ENCODE measurements at places on chromosomes 7 and 10.

DNA sequence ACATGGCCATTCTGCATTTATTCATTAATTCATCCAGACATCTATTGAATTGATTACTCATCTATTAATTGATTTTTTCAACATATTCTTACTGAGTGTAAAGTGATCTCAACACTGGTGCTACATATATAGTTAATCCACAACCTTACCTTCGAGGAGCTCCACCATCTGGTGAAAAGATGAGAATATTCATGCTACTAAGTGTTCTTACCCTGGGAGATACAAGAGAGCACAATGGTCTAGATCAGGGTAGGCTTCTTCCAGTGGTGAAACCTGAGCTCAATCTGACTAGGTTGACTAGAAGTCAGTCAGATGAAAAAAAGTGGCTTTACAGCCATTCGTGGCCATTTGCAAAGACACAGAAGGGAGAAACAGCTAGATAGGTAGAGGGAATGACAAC is 507.4 kb downstream of the ANKRD7 start:
- no peak for DNase-seq

GRCh38 chr7:70752794-70753241 is 379.1 kb upstream of the GALNT17 start:
- peak; percentile 74 for DNase-seq

- no peak for DNase-seq
Observed at GRCh38 chr7:106614751-106615150, 46.2 kb downstream of the CCDC71L start.

DNA sequence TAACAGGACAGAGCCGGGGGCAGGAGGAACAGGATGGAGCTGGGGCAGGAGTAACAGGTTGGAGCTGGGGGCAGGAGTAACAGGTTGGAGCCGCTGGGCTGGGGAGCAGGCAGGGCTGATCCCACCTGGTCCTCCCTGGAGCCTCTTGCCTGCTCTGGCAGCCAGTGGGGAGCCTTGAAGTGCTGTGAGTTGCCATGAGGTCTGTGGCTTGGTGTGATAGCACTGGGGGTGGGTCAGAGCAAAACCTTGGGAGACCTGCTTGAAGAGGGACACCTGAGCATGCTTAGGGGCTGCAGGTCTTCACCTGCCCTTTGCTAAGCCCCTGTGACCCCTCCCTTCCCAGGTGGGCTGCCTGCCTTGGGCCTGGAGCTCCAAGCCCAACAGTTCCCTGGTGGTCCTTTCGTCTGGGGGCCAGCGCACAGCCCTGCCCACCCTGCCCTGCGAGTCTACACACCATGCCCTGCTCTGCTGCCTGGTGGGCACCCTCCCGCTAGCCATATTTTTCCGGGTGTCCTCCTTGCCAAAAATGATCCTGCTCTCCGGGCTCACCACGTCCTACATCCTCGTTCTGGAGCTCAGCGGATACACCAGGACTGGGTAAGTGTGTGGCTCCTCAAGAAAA is 111.6 kb downstream of the ADCY1 start:
- DNase-seq, result no peak

- no peak for DNase-seq
Observed at GRCh38 chr10:45377321-45377720, 3.3 kb downstream of the ALOX5 start.

DNA sequence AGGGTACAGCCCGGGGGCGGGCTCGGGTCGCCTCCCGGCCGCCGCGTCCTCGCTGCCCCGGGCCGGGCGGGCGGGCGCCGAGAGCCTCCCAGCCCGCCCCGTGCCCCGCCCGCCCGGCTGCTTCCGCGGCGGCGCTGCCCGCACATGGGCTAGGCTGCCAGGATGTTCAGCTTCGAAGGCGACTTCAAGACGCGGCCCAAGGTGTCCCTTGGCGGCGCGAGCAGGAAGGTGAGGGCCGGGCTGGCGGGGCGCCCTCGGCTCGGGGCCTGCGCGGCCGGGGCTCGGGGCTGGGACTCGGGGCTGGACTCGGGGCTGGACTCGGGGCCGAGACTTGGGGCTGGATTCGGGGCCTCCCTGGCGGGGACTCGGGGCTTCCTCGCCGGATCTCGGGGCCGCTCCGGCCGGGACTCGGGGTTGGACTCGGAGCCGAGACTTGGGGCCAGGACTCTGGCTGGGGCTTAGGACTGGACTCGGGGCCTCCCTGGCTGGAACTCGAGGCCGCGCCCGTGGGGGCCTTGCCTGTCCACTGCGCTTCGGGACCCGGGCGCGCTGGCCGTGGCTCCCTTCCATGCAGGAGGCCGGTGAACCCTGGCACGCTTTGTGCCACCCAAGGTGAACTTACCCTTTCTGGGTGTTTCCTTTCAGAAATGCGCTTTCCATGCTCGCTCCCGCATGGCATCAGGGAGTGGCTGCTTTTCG is 534 bp downstream of the UBE3C start:
- DNase-seq, result peak; percentile 41

DNA sequence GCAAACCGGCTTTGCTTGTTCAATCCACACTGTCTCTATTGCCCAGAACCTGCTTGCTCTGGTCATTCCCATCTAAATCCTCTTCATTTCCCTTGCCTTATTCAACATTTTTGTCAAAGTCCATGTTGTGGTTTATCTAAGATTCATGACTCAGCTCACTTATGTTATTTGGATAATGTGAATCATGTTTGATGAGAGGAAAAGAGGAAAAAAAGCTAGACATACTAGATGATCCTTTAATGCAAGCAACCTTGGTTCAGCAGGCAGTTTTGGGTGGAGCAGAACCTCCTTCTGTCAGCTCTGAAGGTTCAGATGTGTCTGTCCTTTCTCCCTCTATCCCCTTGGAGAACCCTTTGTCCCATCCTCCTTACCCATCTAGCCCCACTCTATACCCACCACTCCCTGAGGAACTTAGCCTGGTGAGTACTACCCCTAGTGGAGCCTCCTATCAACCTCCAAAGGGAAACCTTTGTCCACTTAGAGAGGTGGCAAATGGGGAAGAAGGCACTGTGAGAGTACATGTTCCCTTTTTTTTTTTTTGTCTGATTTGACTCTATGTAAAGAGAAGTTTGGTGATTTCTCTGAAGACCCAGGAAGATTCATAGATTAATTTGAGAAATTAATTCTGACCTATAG is 2.1 kb upstream of the SAMD9L start:
- DNase-seq, result peak; percentile 69

DNA sequence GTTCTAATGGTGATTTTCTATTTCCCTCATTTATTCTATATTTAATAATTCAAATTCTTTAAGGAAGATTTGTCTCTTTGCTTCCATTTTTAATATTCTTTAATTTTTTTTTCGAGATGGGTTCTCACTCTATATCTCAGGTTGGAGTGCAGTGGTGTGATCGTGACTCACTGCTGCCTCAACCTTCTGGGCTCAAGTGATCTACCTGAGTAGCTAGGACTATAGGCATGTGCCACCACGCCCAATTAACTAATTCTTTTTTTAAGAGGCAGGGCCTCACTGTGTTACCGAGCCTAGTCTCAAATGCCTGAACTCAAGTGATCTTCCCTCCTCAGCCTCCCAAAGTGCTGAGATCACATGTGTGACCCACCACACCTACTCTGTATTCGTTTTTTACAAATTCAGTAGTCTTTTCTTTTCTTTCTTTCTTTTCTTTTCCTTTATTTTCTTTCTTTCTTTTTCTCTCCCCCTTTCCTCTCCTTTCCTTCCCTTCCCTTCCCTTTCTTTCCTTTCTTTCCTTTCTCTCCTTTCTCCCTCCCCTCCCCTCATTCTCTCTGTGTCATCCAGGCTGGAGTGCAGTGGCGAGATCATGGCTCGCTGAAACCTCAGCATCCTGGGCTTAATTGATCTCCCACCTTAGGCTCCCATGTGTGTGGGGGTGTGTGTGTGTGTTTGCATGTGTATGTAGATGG is 323.1 kb downstream of the ADK start:
- no peak for DNase-seq

GRCh38 chr7:47696152-47696710 is 114.3 kb upstream of the TNS3 start:
- no peak for DNase-seq

GRCh38 chr7:108340856-108341411 is 115.3 kb downstream of the NRCAM start:
- DNase-seq, result no peak

DNA sequence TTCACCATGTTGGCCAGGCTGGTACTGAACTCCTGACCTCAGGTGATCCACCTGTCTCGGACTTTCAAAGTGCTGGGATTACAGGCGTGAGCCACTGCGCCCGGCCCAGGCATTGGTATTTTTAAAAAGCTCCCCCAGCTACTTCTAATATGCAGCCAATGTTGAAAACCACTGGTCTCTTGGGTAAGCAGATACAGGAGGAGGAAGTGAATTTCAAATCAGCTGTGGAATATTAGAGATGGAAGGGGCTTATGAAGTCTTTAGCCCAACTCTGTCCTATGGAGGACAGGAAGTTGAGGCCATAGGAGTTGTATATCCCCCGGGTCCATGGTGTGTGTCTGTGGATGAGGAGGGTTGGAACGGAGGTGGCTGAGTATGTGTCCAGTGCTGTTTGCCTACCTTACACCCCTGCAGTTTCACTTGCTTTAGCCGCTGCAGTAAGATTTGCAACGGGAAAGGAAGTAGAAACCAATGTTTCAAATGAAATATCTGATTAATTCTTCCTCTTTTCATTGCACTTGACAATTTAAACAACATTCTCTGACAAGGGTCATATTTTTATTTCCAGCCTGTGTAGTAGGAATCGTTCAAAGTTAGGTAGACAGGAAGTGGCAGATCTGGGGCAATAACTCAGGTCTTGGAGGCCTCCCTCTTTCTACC is 3.4 kb downstream of the PDE6C start:
- DNase-seq, result no peak

DNA sequence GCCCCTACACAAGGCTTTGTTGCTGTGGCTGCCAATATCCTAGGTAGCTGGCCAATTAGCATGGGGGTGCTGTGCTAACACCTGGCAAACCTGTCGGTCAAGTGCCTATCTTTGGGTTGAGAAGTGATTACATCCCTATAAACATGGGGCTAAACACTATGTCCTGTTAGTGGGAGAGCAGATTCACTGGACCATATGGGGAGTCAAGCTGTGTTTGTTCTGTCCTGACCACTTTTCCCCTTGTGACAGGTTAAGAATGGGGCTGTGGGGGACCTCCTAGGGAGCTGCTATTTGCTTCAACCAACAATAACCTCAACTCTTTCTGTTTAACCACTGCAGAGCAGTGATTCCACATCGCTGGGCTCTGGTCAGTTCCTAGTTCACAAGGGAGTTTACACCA is 151.5 kb upstream of the AOAH start:
- no peak for DNase-seq

DNA sequence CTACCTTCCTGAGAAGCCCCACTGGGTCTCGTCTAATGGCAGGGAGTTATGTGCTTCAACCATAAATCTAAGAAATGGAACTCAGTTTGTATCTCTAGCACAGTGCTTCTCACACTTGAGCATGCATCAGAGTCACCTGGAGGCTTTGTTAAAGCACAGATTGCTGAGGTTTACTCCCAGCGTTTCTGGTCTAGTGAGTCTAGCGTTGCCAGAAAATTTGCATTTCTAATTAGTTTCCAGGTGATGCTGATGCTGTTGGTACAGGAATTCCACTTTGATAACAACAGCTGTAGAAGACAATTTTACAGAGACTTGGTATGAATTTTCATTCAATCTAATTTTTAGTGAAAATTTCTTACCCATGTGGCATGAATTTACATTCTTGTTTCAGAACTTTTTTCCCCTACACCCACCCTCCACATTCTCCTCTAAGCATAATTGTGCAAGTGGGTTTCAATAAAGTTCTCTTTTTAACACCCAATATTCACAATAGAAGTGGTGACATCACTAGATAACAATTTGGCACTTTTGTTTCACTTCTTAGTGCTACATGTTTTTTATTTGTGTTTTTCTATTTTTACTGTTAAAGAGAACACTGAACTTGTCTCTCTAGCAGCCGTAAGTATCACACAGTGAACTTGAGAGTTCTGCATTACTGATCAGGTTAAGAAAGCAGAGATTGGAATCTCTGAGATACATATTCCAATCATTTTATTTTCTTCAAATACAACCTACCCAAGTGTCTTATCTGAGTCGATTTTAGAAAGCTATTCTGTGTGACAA is 48.4 kb upstream of the BET1 start:
- DNase-seq, result no peak

- no peak for DNase-seq
Observed at GRCh38 chr10:93131986-93132385, 58.3 kb downstream of the CYP26A1 start.

- no peak for DNase-seq
Observed at GRCh38 chr10:125756196-125756595, 19.4 kb downstream of the MMP21 start.

- no peak for DNase-seq
Observed at GRCh38 chr7:87875151-87876039, 765 bp downstream of the SLC25A40 start.

GRCh38 chr7:77416621-77417371 is 647 bp upstream of the GSAP start:
- no peak for DNase-seq

GRCh38 chr10:7520507-7521485 is 110.0 kb upstream of the SFMBT2 start:
- DNase-seq, result no peak

GRCh38 chr10:24518981-24519597 is 204.6 kb downstream of the ARHGAP21 start:
- DNase-seq, result peak; percentile 53

GRCh38 chr10:121559326-121560026 is 38.8 kb downstream of the FGFR2 start:
- DNase-seq, result no peak

DNA sequence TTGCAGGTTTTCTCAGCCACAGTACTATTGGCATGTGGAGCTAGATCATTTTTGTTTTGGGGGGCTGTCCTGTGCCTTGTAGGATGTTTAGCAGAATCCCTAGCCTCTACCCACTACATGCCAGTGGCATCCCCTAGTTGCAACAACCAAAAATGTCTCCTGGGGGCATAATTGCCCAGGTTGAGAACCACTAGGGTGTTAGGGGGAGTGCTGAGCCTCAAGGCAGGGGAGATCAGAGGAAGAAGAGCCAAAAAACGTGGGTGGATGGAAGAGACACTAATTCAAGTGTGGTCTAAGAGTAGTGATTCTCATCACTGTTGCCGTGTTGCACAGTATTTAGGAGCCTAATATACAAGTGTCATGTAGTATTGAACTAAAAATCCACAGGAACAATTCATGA is 31.7 kb upstream of the CCNY start:
- no peak for DNase-seq

DNA sequence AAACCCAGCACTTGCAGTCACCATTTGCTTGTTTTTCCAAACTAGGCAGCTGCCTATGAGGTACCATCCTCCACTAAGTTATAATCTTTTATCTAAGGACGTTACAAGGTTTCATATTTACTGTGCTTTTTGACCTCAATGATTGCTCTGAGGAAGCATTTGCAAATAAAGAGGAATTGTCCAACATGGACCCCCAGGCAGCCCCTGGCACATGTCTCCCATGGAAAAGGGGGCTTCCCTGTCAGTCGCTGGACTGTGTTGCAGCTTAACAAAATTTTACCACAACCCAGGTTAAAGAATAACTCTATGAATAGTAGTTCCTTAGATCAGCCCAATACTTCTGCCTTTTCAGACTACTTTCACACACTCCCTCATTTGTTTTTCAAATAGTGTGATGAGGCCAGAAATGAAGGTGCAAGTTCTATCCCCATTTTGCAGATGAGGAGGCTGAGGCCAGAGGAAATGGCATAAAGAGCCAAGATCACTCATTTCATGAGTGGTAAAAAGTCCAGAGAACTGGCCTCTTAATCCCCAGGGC is 52.8 kb upstream of the ZPBP start:
- DNase-seq, result no peak

Data from iris pigment epithelial cell (primary cell).